ENCODE measurements at places on chromosomes 1 and 21. TPM values are rescaled to one million over a fixed set of nuclear protein-coding genes. Genes with fewer than 3 reads are reported as not detected.

The TMEM61 gene
- not detected for total RNA-seq

The PDPN gene
- total RNA-seq = 0.30 TPM

The CALML6 gene
- total RNA-seq = 0.59 TPM

The FCRL1 gene
- not detected for total RNA-seq

The HJV gene
- not detected for total RNA-seq

The SYT2 gene
- not detected for total RNA-seq

The TXNIP gene
- total RNA-seq = 10.4 TPM

The DENND2D gene
- 3.9 TPM for total RNA-seq

The CSF3R gene
- not detected for total RNA-seq

The CDK18 gene
- 0.89 TPM for total RNA-seq

The SETSIP gene
- not detected for total RNA-seq

The GREM2 gene
- total RNA-seq = 0.59 TPM

The DISP3 gene
- total RNA-seq = under 0.01 TPM

The INKA2 gene
- 1.2 TPM for total RNA-seq

The IFI44L gene
- 1.6 TPM for total RNA-seq

The TRIM17 gene
- total RNA-seq = under 0.01 TPM

The CRP gene
- total RNA-seq = not detected
